ENCODE measurements at places on chromosomes 1 and 21.
A peak's percentile ranks its signal among the peaks of the same experiment; 100 is the strongest.

GRCh38 chr1:205260948-205261732, 33.4 kb downstream of the TMCC2 start:
- peak; percentile 34 for DNase-seq

DNA sequence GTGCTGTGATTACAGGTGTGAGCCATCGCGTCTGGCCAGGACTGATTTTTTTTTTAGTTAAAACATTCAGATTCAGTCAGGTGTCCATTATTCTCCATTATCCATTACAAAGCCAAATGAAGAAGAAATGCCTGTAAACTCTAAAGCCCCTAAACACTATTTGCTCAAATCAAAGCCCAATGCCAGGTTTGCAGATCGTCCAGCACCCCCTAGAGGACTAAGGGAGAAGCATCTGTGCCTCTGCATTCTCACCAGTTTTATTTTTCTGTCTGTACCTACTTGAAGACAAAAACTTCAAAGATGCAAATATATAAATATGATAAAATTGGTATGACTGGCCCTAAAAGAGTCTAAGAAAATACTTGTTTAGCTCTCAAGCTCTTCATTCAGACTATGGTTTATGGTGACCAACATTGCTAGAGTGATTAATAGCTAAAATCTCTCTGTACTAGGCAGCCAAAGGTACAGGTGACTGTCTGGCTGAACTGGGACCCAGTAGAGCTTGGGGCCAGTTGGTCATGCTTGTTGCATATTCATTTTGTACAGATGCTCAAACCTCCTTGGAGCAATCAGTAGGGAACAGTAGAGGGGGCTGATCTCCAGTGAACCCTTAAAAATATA, 138.4 kb downstream of the SYT2 start:
- DNase-seq, result peak; percentile 60

DNA sequence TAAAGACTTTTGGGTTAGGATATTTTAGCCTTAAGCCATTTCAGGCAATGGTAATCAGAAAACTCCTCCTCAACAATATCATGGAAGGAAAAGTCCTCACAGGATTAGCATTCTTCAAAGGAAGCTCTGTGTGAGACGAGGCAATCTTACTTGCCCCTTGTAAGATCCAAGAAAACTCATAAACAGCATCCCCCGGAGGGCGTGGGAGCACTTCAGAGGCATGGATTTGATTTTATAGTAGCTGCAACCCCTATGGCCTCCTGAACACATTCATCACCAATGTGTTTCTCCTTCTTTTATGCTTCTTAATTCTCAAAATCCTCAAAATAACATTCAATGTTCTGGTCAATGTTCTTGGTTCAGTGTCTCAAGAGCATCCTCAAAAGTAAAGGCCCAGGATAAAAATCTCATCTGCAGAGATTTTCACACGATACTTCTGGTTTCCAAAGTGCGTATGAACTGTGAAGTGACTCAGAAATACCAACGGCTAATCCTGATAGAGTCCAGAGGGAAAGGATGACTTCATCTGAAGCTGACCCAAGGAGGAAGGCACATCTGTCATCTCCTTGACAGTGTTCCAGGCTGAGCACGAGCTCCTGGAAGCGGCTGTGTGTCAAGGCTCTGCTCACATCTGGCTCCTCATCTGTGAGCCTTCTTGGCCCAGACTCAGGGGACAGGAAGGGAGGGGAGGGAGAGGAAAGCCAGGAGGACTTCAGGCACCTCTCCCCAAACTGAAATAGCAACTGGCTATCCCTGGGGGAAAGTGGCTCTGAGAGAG, 49.3 kb upstream of the PSEN2 start:
- peak; percentile 94 for DNase-seq

DNA sequence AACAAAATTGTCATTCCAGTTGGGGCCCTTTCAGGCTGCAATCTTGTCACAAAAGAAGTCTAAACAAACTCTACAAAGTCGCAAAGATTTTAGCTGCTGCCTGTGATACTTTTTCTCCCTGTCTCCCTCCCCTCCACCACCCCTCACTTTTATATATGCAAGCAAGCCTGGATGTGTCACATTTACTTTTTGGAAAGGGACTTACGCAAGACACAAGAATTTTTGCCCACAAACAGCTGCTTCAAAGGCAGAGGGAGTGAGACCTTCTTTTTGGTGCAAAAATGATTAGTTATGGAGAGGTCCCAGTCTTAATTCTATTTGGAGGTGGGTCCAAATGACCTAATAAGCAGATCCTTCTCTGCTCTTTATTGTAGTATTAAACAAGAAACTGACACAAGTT, 22.9 kb upstream of the RALGPS2 start:
- peak; percentile 75 for DNase-seq

GRCh38 chr1:45187725-45188124, 18.7 kb downstream of the ZSWIM5 start:
- DNase-seq, result no peak

GRCh38 chr1:68811806-68812205, 314.9 kb upstream of the DEPDC1 start:
- DNase-seq, result no peak

- peak; percentile 7 for DNase-seq
Measured at GRCh38 chr1:152190589-152190988, 31.6 kb upstream of the RPTN start.

DNA sequence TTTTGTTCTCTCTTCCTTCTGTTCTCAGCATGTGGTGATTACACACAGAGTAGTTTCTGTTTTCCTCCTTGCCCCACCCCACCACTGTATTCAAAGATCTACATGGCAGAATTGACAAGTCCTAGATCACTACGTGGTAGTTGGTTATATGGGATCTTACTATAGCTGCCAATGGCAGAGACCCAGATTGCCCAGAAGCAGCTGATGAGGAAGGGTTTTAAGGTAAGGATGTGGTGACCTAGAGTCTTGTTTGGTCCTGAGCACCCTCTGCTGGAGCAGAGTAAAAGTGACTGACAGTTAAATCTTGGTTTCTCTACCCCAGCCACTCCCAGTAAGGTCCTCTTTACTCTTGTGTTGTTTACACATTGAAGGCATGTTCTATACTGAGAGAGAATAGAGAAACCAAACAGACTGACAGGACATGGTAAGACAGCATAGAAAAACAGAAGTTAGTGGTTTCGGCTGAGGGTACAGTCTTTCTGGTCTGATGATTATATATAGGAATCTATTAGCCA, 22.8 kb upstream of the STRIP1 start:
- DNase-seq, result peak; percentile 74

DNA sequence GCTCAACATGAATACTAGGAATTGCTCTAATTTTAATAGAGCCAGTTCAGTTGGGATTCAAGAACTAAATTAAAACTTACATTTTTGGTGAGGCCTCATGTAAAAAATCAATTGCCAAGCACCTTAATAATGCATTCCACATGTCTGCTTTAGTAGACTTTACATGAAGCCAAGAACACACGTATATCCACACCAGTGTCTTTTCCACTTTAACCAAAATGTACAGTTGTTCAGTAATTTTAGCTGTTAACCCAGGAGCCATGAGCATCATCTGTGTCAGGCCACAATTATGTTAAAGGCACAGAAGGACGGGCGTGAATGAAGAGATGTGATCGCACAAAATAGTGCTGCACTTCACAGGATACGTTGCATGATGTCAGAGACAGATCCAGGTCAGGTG, 136.7 kb downstream of the TLR5 start:
- no peak for DNase-seq

GRCh38 chr21:18129526-18129925, 115.1 kb upstream of the CHODL start:
- DNase-seq, result no peak
